ENCODE measurements at places on chromosomes 3 and 15.
A peak's percentile ranks its signal among the peaks of the same experiment; 100 is the strongest.

DNA sequence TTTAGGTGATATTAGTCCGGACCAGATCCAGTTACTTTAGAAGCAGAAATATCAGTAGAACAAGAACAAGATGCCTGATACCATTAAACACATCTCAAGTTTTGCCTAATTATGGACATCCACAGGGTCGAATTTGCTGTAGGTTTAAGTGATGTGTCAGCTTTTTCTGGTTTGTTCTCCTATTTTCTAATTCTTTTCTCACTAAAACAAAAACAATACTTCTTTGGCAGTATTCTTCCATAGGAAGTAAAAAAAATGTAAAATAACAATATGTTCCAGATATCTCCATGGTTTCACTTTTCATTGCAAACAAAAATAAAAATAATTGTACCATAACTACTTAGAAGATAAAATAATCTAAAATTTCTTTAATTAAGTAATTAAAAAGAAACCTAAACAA is 265.7 kb downstream of the SHOX2 start:
- DNase-seq: no peak

GRCh38 chr3:30199096-30199759 is 407.2 kb upstream of the TGFBR2 start:
- peak; percentile 76 for DNase-seq

- DNase-seq: no peak
These were observed 1.8 kb downstream of the ZNF770 start for GRCh38 chr15:34986326-34986725.

DNA sequence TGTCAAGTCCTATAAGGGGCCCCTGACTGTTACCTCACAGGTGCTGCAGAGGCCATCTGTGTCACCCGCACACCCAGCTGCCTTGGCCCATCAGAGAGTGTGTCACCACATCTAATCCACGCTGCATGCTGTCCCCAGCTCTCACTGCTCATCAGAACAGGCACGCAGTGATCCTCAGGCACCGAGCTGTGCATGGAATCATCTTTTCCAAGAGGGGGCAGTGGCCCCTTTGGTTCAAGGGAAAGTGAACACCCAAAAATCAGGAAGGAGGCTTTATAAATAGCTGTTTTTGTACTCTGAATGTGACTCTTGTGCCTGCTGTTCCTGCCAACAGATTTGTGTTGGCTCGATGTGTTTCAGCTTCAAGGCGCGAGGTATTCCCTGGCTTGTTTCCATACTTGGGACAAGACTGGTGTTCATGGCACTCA is 110.3 kb upstream of the ETV5 start:
- peak; percentile 33 for DNase-seq

DNA sequence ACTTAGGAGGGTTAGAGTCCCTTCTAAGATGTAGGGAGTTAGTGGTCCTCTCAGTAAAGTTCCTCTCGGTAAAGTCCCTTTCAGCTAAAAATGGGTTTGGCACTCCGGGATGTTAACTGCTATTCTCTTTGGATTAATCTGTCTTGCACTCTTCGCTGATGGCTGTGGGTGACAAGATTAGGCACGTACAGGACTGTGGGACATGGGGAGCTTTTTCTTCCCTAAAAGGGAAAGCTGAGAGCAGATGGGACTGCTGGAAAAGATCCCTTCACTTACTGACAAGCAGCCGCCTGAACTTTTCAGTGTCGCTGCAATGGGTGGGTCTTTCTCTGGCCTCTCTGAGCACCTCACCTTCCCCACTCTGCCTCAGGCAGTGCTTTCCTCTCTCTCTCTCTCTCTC is 16.4 kb upstream of the HHATL start:
- DNase-seq: no peak

DNA sequence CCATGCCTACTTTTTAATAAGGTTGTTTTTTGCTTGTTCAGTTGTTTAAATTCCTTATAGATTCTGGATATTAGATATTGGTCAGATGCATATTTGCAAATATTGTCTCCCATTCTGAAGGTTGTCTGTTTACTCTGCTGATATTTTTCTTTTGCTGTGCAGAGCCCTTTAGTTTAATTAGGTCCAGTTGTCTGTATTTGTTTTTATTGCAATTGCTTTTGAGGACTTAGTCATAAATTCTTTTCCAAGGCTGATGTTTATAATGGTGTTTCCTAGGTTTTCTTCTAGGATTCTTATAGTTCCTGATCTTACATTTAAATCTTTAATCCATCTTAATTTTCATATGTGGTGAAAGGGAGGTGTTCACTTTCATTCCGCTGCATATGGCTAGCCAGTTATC is 77.4 kb downstream of the PTPRG start:
- DNase-seq: no peak

DNA sequence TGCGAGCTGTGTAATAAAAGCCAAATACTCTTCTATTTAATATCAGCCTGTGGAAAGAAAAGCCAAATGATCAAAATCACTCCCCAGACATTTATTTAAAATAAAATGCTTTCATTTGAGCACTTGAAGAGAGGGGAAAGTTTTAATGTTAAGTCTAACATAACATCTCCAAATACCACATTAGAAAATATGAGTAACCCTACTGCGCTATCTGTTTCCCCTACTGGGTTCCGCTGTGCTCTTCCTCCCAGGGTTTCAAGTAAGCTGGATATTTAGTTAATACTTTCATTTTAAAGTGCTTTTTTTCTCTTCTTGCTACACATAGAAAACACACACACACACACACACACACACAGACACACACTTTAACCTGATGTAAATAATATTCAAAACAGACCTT is 6.7 kb upstream of the VGLL4 start:
- DNase-seq: no peak

GRCh38 chr3:53075743-53076140 is 29.9 kb upstream of the SFMBT1 start:
- no peak for DNase-seq

DNA sequence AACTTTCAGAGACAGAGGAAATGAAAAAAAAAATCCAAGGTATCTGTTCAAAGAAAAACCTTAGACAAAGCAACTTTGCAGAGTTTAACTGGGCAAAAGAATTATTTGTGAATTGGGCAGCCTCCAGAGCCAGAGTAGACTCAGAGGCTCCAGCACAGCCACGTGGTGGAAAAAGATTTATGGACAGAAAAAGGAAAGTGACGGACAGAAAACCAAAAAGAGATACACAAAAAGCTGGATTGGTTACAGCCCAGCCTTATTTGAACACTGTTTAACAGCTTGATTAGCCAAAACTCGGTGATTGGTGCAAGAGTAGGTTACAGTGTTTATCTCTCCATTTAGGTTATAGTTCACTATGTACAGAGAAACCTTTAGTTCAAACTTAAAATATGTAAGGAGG is 23.7 kb upstream of the GPD1L start:
- DNase-seq: no peak

GRCh38 chr3:52347716-52348635 is 31.9 kb downstream of the DNAH1 start:
- DNase-seq: no peak

Measured in left ventricle myocardium inferior (tissue), 1 donor.